ENCODE measurements at places on chromosomes 3 and 15.

GRCh38 chr3:112437146-112438022 lies 61.9 kb downstream of the BTLA start:
- peak; percentile 39 for DNase-seq

DNA sequence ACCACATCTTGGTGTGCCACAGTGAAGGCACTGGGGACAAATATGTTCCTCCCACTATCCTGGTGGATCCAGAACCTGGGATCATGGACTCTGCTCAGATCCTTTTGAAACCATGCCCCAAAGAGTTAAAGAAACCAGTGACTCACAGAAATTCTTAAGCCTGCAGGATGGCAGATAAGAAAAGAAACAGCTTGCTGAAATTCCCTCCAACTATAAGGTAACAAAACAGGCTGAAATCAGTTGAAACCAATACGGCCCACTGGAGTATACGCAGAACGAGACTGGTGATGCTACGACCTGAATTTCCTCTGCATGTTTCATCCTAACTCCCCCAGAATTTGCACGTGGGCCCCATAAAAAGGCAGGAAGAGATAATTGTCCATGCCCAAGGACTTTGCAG lies 209.6 kb downstream of the TJP1 start:
- DNase-seq: no peak

DNA sequence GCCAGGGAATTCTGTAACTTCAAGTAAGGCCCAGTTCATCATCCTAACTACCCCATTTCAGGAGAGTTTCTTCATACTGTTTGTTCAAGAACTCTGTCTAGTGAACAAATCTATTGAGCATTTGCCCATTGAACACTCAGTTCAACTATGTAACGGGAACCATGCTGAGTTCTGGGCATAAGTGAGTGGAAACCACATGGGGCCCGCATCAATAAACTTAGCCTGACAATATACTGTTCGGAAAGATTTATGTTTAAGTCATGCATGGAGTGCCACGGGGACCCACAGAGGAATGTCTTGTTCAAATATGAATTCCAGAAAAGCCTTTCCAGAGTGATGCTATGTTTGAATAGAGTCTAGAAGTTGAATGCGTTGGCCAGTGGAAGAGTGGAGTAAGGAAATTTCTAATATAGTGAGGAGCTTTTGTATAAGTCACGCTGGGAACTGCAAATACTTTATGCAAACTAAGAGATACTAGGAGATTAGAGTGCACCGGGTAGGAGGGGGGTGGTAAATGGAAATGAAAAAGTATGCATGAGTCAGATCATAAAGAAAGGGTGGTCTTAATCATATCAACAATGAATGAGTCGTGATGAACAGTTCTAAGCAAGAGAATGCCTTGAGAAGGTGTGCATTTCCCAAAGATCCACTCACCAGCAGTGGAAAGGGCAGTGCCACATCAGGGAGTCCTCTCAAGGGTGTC lies 279.8 kb downstream of the VPS13C start:
- no peak for DNase-seq

- peak; percentile 35 for DNase-seq
Measured at GRCh38 chr15:67146875-67147381, 81.5 kb downstream of the SMAD3 start.

DNA sequence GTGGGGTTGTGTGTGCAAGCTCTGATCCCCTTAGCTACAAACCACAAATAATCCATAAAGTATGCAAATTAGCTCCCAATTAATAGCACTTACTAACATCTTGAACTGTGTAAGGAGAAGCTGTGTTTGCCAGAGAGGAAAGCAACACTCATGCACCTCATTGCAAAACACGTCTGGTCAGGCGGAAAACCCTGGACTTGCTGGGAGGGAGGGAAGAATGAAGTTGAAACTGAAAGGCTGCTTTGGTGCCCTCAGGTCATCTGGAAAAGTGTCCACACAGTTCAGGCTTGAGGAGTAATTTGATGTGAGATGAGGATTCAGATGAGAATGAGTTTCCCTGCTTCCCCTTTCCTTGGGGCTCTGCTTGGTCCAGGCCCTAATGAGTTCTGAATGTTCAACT lies 185.5 kb upstream of the ANKRD28 start:
- DNase-seq: no peak
